ENCODE measurements at places on chromosomes 4 and X.

- DNase-seq = no peak
Observed at GRCh38 chr4:176400816-176401461, 81.2 kb downstream of the SPCS3 start.

- DNase-seq = no peak
Observed at GRCh38 chr4:129240816-129241215, 144.9 kb downstream of the C4orf33 start.

GRCh38 chrX:125654501-125654900, 334.8 kb downstream of the TEX13C start:
- no peak for DNase-seq

DNA sequence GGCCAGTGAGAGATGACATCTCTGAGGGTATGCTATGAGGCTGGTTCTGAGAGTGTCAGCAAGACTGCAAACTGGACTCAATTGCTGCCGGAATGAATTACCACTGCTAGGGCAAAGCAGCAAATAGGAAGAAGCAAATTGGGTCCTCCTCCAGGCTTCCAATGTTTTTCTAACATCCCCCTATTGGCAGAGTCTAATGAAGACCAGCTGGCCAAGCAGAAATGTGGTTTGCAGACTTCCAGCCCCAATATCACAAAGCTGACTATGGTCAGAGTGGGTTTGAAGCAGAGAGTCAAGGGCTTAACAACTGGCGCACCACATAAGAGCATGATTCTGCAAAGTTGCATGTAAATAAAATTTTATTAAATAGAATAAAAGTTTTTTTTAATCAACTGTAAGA, 225.4 kb upstream of the GLRA2 start:
- no peak for DNase-seq

DNA sequence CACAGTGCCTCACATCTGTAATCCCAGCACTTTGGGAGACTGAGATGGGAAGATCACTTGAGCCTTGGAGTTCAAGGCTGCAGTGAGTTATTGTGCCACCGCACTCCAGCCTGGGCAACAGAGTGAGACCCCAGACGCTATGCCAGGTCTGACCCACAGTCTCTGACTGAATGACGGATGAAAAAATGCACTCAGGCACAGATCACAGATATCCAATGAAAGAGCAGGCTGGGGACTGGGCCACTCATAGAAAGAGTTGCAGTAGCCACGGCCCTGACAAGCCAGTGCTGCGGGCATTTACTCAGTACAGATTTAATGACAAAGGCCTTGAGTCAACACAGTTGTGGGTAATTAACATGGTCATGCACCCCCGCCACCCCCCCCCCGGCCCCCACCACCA, 22.7 kb downstream of the NUDT6 start:
- no peak for DNase-seq

- no peak for DNase-seq
Observed at GRCh38 chr4:152992466-152992865, 56.3 kb downstream of the FHDC1 start.

DNA sequence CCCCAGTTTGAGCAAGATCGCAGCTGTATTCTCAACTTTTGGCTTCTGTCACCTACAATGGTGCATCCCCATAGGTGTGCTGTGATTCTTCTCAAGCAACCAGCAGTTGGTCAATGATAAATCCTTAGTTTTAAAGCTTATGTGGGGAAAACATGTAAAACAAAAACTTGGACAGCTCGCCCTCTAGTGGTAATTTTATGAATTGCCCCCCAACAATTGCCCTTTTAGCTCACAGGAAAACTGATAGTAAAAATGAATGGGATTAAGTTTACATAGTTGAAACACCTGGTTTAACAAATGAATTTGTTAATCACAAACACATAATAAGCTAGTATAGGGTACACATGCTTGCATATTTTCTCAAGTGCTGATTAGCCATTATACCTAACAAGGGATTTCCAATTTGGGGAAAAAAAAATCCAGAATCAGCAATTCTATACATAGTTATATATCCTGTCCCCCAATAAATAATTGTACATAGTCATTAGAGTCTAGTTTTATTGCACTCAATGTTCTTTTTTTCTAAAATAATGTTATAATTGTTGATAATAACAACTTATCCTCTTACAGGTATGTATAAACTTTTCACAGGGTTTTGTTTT, 30.1 kb downstream of the TEX13A start:
- no peak for DNase-seq

GRCh38 chrX:39724544-39724943, 373.2 kb downstream of the BCOR start:
- DNase-seq = no peak

DNA sequence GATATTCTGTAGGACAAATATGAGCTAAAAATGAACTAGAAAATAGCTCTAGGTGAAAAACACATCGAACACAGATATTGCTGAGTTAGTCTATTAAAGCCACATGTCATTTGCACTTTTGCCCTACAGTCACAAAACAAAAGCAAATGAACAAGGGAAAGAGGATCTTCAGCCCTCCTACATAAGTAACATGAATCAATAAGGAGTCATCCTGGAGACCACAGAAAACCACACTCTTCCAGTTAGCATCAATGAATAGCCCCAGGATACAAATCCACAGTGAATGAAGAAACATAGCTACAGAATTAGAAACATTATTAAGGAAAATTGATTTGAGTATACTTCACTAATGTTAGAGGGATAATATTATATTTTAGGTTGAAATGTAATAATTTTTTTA, 311.4 kb downstream of the MAPK10 start:
- no peak for DNase-seq

GRCh38 chrX:78673246-78673645, 14.1 kb upstream of the RTL3 start:
- DNase-seq = no peak

- no peak for DNase-seq
Observed at GRCh38 chr4:183599690-183600089, 59.3 kb downstream of the RWDD4 start.

Measured in stimulated activated CD8-positive, alpha-beta memory T cell treated with anti-CD3 and anti-CD28 coated beads, Interleukin-7, amount 100 ng/mL, for 24 hours (primary cell).